ENCODE measurements at places on chromosomes 2 and 18. TPM values are rescaled to one million over a fixed set of nuclear protein-coding genes. Genes with fewer than 3 reads are reported as not detected.
A peak's percentile ranks its signal among the peaks of the same experiment; 100 is the strongest.

GRCh38 chr2:112004253-112004645 lies 50.8 kb upstream of the TMEM87B start:
- peak; percentile 52 for DNase-seq

GRCh38 chr2:950080-950966 lies at the start of gene SNTG2:
Gene SNTG2, plus strand, starts transcription at chr2:950849. Its CDS starts 148 bp downstream, at chr2:950997.
- DNase-seq: no peak

DNA sequence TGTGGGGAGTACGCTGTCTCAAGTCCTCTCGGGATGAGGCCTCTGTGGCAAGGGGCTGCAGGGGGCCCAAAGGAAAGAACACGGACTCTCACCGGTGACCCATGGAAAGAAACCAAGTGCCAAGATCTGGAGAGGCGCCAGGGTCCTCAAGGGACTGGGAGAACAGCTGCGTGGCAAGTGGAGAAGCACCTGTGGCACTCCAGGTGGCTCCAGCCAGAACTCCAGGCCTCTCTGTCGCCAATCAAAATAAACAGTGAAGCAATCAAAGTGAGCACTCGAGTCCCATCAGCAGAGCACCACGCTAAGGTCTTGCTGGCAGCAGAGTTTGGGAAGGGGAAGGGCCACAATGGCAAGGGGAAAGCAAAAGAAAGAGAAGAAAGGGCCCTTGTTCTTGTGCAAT lies 54.7 kb downstream of the BCL2 start:
- DNase-seq: no peak

GRCh38 chr2:162113088-162113775 lies 38.8 kb downstream of the GCG start:
- no peak for DNase-seq

DNA sequence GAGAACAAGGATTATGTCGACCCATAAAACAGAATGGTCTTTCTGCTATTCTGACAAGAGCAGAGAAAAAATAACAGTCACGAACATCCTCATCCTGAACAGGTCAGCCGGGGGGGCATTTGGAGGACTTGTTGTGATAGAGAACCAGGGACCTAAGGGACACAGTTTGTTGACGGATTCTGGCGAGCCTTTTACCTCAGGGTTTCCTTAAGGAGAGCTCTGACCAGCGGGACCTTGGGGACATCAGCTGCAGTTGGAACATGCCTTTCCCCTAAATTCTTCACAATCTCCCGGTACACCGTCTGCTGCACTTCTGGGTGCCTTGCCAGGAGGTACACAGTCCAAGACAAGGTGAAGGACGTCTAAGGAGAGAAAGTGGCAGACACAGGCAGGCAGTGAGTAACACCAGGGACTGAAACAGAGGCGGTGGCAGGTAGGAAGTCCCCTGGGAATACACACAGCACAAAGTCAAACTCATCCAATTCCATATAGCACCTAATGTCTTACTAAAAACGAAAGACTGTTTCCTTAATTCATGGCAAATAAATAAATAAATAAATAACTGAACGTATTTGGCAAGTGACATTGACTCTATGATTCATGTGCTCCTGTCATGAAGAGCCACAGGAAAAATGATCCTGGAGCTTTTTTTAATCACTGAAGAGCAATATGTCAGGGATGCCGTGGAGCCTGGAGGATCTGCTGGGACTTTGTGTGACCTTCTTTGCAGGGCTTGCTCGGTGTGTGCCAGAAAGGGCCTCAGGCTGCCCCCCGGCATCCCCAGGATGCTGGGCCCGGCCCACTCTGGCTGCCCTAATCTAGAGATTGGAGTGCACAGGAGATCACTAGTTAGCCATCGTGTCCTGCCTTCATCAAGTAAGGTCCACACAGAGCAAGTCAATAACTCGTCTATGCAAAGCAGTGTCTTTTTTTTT lies 24.7 kb downstream of the CYP27C1 start:
- no peak for DNase-seq

- DNase-seq: no peak
Measured at GRCh38 chr2:235293061-235293460, 200.8 kb upstream of the AGAP1 start.

ZNF396 gene
- 0.21 TPM for total RNA-seq

DYNAP gene
- not detected for total RNA-seq

DNA sequence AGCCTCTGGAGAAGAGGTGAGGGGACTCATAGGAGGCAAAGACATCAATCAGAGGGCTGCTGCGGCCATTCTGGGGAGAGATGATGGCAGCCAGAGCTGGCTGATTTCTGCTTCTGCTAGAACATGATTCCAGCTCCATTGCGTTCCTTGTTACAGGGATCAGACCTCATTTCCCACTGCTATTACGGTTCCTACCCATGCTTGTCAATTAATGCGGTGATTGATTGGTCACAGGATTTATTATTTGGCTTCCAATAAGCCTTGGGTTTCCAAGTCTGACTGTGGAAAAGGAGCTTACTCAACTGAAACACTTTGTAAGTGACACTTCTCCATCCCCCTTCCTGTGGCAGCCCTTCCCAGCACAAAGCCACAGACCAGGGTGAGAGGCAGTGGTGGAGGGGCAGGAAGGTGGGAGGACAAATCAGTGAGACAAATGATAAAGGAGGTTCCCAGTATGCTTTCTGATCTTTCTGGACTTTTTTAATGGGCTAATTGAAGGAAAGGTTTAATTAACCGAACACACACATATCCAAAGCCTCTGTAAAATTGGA lies 26.8 kb upstream of the CTLA4 start:
- DNase-seq: no peak

CCBE1 gene
- 0.32 TPM for total RNA-seq

- no peak for DNase-seq
Measured at GRCh38 chr2:236171181-236171679, 3.0 kb upstream of the GBX2 start.

GRCh38 chr2:15127876-15128275 lies 433.3 kb downstream of the NBAS start:
- no peak for DNase-seq

SP140 gene
- 0.11 TPM for total RNA-seq

RGPD3 gene
- total RNA-seq: 0.75 TPM

ZNF385B gene
- 0.21 TPM for total RNA-seq

LRRC30 gene
- not detected for total RNA-seq

GRCh38 chr2:163351143-163351542 lies 384.7 kb downstream of the FIGN start:
- no peak for DNase-seq

CTNNA2 gene
- not detected for total RNA-seq

GRCh38 chr18:46152436-46152807 lies 48.2 kb downstream of the HAUS1 start:
- no peak for DNase-seq

GRCh38 chr18:28725876-28726275 lies 548.9 kb upstream of the CDH2 start:
- DNase-seq: no peak

GRCh38 chr18:51425475-51425874 lies 228.0 kb upstream of the MEX3C start:
- DNase-seq: no peak

FAM124B gene
- 13.3 TPM for total RNA-seq
